ENCODE measurements at places on chromosomes 12 and 14.

GRCh38 chr12:13411287-13411686, 214.8 kb downstream of the EMP1 start:
- no peak for DNase-seq

GRCh38 chr12:19220205-19220604, 90.7 kb downstream of the PLEKHA5 start:
- DNase-seq = no peak

DNA sequence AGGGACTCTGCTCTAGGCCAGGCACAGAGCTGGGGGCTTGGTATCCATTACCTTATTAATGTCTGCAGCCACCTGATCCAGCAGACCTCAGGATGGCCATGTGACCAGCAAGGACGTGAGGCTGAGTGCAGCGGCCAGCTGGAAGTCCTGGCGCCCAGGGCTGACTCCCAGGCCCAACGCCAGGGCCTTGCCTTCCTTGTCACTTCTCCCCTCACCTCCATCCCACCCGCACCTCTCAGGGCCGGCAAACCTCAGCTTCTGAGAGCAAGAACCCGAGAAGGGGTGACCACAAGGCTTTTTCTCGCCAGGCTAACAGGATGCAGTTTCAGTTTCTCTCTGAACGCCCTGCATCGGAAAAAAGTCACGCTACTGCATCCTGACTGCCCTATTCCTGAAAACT, 15.4 kb downstream of the RAB35 start:
- DNase-seq = no peak

DNA sequence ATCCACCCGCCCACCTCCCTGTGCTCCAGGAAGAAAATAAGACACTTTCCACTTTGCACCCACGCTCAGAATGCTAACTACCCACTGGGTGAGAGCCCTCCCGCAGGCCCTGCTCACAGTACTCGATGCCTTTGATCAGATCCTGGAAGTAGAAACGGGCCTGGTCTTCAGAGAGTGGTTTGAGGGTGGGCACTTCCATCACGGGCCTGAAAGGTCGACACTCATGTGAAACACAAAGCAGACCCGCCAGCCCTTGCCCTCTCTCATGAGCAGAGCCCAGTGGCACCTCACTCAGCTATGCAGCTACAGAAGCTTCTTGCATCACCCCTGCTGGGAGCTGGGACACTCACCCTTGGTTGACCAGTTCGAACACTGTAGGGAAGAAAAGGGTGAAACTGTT, 41.1 kb downstream of the CAMKK2 start:
- DNase-seq = no peak

DNA sequence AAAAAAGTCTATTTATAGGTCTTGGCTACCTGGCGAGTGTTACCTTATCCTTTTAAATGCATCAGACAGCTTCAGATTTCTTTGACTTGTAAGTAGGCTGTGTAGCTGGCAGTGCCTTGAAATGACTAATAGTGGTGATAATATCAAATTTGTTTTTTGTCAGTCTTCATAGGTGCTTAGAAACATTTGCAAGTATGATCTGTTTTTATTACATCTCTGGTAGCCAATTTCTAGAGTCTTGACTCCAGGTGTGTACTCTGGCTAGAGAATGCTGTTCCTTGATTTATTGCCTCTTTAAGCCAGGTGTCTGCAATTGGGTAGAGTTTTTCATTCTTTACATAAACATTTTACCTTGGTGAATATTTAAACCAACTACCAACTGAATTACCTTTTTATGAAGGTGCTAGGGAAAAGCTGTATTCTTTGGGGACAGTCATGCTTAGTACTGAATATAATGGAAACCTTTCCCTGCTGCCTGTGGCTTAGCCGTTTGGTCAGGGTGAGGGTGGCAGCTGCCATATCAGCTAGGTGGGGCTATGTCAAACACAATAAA, 32.6 kb downstream of the MLXIP start:
- DNase-seq = no peak

DNA sequence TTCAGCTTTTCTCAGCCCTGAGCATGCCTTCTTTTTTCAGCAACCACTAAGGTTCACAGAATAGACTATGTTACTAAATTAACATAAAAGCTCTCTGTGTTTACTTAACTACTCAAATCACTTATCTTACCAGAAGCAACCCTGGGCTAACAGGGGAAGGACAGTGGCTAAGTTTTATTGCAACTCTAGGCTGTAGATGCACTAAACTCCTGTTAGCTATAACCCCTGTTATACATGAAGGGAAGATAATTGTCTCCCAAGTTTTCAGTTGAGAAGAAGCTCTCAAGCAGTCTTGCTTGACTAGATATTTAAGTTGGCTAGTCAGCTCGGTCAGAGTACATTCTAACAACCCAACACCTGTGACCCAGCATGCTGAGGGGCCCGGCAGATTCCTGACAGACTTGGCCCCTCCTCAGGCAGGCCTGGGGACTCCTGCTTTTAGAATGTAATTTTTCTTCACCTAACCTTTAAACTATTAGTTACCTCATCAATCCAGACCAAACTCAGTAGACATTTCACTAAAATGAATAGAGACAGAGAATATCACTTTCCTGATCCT, 464.5 kb downstream of the EGLN3 start:
- DNase-seq = no peak

- DNase-seq = no peak
Observed at GRCh38 chr12:30110498-30110897, 326.8 kb upstream of the TMTC1 start.

- DNase-seq = no peak
Observed at GRCh38 chr12:58450868-58451482, 469.3 kb downstream of the LRIG3 start.

DNA sequence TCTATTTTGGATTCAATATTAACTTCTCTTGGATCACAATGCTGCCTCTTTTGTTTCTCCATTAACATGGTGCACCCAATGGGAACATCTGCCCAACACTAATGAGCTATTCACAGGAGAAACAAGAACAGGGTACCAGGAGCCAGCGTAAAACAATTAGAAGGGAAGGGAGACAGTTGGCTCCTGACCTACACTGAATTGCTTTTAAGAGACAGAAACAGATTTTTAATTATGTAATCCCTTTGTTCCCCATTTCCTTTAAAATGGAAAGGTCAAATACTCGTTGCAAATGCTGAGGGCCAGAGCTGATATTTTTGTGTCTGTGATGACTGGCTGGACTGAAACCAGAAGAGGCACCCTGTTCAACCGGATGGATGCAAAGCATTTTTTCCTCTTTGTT, 108.3 kb downstream of the SEC23A start:
- DNase-seq = no peak

- no peak for DNase-seq
Observed at GRCh38 chr14:31858868-31859267, 218.2 kb upstream of the ARHGAP5 start.

GRCh38 chr14:38669027-38669426, 413.1 kb upstream of the CLEC14A start:
- no peak for DNase-seq

GRCh38 chr12:92464911-92465310, 237.9 kb upstream of the PLEKHG7 start:
- DNase-seq = no peak

- DNase-seq = no peak
Observed at GRCh38 chr12:128606051-128606450, 217.7 kb downstream of the SLC15A4 start.

GRCh38 chr12:20361416-20361815, 6.9 kb upstream of the PDE3A start:
- DNase-seq = no peak

GRCh38 chr12:53977596-53978445, 3.1 kb upstream of the HOTAIR start:
- no peak for DNase-seq

- no peak for DNase-seq
Observed at GRCh38 chr14:105929327-105930081, 403.1 kb downstream of the TMEM121 start.

Data from stimulated activated CD4-positive, alpha-beta T cell treated with anti-CD3 and anti-CD28 coated beads, TNF-alpha, amount 100 ng/mL, for 1 hour (primary cell).